ENCODE measurements at places on chromosomes 2 and 18.

DNA sequence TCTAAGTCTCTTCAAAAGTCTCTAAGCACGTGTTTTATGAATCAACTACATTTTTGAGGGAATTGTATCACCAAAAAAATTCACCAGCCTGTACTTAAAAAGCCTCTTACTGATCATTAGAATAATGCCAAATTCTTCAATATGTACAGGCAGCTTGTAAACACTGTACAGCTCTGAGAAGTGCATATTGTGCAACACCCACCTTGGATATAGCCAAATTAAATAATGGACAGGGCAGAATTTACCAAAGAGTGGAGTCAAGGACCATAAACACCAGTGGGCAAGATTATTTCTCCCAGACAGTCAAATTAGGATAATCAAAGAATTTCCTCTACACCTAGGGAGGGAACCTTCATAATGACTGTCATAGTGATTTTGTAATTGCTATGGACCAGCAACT lies 338.2 kb downstream of the NR4A2 start:
- DNase-seq: no peak

GRCh38 chr2:197208841-197209240 lies 101.7 kb downstream of the ANKRD44 start:
- DNase-seq: no peak

DNA sequence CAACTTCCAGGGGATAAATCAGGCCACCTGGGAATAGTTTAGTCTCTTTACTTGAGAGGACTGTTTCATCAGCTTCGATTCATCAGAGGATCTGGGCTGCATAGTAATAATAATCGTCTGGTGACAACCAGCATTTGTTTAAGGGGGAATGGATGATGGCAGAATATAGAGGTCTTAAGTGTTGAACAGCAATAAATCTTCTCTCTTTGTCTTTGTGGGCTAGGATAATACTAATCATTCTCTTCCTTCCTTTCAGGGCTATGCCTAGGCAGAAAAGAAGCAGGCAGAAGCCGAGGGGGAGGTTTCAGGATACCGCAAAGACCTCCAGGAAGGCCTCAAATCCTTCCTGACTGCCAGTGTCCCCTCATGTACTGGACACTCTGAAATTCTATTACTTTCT lies 150.4 kb upstream of the GAREM1 start:
- no peak for DNase-seq

DNA sequence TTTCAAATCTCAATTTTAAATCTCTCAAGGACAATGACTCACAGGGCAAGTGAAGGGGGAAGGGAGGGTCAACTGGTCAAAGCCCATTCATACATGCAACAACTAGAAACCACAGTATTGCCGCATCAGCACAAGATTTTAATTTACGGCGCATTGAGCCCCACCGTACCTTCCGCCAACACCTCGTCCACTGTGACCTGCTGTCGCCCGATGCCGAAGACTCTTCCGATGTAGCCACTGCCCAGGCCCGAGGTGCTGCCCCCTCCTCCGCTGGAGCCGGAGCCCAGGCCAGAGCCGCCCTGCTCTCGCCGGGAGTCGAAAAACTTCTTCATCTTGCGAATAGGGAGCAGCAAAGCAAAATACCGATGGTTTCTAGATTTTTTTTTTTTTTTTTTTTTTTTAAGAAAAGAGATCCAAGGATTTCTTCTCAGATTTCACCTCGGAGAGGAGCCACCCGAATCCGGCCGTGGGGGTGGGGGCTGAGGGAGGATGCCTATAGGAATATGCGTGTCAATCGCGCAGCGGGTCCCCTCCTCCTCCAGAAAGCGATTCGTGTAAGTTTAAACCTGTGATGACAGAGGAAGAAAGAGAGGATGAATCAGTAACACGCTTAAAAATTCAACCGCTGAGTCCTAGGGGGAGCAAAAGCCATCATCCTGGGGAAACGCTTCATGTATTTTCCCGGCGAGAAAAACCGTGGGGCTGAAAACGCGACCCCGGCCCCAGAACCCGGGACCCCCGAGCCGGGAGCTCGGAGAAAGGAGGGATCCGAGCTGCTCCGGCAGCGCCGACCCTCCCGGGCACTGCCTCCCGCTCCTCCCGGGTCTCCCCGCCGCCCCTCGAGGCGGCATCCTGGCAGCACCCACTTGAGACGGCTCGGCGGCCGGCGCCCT lies 584 bp downstream of the AAK1 start:
- peak; percentile 62 for DNase-seq

- no peak for DNase-seq
These were observed 2.3 kb upstream of the SLC20A1 start for GRCh38 chr2:112643488-112643887.

DNA sequence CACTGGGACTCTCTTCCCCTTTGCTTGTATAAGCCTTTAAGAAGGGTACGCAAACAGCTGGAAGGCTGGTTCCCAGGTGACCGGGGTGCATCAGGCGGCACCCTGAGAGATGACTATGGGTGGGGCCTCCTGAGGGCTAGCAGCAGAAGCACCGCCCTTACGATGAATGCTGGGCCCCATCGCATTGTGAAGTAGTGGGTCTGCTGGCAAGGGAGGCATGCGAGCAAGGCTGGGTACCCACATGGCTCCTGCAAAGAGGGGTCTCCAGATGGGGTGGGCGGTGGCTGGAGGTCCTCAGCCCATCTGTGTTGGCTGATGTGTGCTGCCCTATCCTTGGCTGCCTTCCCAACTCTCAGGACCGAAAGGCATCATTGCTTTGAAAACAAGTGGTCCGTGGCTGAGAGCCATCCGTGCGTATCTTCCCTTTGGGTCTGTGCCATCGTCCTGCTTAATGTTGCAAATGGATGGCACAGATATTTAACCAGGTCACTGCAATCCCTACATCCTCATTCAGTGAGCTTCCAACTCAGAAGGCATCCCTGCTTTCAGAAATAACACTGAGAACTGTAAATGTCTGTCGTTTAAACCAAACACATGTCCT lies 83.5 kb upstream of the GPC1 start:
- no peak for DNase-seq
